T1000 (cell line): ENCODE measurements at places on chromosomes 12 and 14.

GRCh38 chr12:121770813-121771625 is 22.5 kb downstream of the RHOF start:
- DNase-seq, result no peak

DNA sequence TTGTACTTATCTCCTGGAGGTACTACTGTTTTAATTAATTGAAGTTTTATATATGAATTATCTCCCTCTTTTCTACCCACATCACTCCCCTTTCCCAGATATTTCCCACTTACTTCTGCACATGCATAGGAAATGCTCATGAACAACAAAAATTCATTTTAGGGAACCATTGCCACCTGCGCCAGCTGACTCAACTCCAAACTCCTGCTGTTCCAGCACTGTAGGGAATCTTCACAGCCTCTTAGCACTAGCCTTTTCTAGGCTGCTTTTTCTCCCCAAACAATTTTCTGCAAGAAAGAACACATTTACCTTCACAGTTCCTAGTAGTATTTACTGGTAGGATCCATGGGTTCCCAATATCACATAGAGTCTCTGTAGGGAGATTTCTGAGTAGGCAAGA is 268.4 kb downstream of the LRFN5 start:
- DNase-seq, result no peak

DNA sequence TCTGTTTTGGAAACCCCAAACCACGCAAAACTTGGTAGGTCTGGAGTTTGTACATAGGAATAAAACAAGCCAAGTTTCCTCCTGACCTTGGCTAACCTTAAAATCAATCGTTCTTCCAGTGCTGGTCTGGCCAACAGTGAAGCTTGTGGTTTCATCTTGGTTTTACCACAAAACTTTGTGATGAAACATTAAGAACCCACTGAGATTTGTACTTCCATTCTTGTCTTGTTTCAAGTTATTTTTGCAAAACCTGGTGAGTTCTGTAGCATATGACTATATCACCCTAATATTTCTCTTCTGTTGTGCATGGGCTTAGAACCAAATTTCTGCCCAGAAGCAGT is 26.4 kb downstream of the SIX1 start:
- no peak for DNase-seq

DNA sequence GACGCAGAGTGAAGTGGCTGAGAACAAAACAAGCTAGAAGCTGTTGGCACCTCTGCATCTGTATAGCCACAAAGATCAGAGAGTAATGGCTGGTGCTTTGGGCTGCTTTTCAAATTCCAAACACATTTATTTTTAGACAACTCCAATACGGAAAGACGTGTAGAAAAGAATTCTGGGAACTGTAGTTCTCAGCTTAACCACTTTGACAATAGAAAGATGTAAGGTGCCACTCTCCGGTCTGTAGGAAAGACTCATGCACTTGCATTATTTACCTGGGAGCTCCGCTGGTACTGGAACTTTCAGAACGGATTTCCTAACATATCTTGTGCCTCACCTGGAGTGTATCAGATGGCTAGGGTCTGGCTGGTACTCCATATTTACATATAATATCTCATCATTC is 1.8 kb upstream of the OR4K2 start:
- no peak for DNase-seq

GRCh38 chr12:761256-761655 is 8.9 kb downstream of the WNK1 start:
- DNase-seq, result no peak

DNA sequence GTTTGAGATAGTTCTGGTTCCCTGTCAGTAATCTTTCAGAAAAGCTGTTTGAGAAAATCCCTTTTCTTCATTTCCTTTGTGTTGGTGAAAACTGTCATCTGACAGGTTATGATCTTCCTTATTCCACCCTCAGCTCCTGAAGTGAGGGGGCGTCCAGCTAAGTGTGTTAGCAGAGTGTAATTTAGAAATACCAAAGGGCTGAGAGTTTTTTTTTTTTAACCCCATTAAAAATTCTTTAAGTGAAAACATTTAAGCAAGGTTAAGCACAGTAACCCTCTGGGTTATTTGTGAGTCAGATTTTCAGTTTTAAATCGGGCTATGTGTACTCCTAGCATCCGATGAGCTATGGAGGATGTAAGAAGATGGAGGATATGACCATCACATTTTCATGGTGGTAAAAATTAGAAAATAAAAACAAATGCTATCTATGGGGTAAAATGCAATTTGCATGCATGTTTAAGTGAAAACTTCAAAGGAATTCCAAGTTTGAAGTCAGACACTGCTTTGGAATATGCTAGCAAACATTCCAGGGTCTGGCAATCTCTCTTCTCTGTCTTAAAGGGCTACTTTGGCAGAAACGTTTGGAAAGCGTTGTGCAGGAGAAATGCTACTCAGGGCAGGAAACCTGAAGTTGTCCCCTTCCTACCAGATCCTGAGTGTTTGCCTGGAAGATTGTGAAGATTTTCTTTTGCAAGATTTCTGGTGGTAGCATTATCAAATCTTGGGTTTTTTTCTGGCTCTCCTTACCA is 197.0 kb upstream of the PRICKLE1 start:
- no peak for DNase-seq

GRCh38 chr14:70073924-70074566 is 114.7 kb downstream of the SLC8A3 start:
- DNase-seq, result no peak

DNA sequence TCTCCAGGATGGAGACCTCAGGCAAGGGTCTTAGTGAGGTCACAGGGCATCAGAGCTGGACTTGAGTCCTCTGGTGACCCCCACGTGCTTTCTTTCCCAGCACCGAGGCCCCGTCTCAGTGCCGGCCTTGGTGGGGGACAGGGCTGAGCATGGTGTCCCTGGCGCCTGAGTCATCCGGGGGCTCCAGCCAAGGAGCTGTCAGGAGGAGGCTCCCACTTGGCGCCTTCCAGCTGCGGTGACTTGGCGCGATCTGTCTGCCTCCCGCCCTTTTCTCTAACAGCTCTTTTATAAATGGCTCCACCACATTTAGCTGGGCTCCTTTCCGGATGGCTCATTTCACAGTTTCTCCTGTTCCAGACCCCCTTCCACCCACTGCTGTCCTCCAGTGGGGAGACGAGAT is 60.4 kb downstream of the PRMT8 start:
- DNase-seq, result no peak

DNA sequence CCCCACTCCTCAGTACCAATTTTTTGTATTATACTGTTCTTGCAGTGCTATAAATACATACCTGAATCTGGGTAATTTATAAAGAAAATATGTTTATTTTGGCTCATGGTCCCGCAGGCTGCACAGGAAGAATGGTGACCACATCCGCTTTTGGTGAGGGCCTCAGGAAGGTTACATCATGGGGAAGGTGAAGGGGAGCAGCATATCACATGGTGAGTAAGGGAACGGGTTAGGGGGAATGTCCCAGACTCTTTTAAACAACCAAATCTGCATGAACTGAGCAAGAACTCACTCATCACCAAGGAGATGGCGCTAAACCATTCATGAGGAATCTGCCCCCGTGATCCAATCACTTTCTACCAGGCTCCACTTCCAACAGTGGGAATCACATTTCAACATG is 40.0 kb downstream of the OSBPL8 start:
- no peak for DNase-seq

GRCh38 chr12:104522985-104523722 is 66.4 kb downstream of the CHST11 start:
- no peak for DNase-seq

DNA sequence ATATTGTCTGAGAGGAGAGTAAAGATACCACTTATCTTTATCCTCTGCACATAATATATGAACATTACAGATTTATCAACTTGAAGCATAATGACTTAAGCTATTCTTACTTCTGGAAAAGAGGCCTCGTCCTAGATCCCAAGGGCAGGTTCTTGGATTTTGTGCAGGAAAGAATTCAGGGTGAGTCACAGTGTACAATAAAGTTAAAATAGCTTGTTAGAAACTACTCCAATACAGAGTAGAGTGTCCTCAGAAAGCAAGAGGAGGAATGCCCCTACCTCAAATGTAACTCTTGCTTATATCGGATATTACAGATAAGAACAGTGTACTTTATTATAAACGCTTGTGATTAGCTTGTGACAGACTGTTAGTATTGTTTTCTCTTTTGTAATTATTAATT is 41.9 kb upstream of the ABCC9 start:
- no peak for DNase-seq

DNA sequence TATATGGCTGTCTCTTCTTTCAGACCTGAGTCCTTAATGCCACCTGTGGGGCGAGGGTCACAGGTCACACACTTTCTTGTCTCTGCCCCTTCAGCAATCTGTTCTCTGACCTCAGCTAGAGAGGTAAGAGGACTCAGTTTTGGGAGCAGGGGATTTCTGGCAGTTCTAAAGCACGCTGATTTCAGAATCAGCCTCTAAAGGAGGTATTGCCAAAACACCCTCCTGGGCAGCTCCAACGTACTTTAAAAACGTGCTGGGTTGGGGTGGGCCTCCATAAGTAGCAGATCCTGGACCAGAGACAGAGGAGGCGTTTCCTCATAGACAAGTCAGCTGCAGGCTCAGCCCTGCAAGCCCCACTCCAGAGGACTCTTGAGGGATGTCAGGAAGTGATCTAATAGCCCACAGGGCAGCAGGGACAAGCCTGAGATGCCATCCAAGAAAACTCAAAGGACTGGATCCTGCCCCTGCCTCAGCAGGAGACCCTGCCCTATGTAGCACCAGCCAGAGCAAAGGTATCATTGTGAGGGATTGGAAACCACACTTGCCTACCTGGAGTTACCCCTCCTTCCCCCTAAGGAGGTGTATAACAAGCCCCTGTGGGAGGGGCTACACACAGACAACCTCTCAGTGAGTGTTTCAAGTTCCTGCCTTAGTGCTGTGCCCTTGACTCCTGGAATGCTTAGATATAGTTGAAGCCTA is 8.5 kb downstream of the CTDSP2 start:
- DNase-seq, result no peak

- no peak for DNase-seq
These were observed 4.9 kb downstream of the TEX52 start for GRCh38 chr12:2851931-2852330.

GRCh38 chr12:31225656-31226535 is 100.1 kb downstream of the SINHCAF start:
- DNase-seq, result no peak

DNA sequence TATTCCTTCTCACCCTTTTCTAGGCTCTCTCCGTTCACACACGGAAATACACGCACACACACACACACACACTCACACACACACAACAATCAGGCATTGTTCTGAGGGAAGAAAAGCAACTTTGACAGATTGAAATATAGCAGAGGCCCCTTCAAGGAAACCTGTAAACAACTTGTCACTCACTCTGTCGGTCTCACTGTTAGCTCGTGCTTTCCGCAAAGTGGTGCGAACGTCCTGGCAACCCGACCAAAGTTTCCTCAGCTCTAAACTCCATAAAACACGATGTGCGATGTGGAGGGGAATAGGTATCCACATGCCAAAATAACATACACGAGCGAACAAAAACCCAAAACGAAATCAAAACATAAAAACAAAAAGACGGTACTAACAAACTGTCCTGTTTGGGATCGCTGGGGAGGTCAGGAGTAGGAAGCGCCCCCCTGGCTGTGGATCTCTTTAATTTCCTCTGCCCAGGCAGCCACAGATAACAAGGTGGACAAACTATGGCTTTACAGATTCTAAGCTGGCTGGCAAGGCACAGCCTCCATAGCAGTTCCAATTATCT is 822 bp upstream of the SOX5 start:
- DNase-seq, result no peak

- DNase-seq, result no peak
These were observed 84.2 kb upstream of the BMP4 start for GRCh38 chr14:54040846-54041245.

GRCh38 chr14:103594265-103594664 is 31.5 kb downstream of the COA8 start:
- DNase-seq, result peak; percentile 75

DNA sequence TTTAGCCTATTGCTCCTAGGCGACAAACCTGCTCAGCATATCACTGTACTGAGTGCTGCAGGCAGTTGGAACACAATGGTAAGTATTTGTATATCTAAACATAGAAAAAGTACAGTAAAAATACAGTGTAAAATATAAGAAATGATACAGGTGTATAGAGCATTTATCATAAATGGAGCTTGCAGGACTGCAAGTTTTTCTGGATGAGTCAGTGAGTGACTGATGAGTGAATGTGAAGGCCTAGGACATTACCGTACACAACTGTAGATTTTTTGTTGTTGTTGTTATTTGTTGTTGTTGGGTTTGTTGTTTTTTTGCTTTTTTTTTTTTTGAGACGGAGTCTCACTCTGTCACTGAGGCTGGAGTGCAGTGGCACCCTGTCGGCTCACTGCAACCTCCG is 33.4 kb downstream of the PNMA1 start:
- DNase-seq, result no peak

DNA sequence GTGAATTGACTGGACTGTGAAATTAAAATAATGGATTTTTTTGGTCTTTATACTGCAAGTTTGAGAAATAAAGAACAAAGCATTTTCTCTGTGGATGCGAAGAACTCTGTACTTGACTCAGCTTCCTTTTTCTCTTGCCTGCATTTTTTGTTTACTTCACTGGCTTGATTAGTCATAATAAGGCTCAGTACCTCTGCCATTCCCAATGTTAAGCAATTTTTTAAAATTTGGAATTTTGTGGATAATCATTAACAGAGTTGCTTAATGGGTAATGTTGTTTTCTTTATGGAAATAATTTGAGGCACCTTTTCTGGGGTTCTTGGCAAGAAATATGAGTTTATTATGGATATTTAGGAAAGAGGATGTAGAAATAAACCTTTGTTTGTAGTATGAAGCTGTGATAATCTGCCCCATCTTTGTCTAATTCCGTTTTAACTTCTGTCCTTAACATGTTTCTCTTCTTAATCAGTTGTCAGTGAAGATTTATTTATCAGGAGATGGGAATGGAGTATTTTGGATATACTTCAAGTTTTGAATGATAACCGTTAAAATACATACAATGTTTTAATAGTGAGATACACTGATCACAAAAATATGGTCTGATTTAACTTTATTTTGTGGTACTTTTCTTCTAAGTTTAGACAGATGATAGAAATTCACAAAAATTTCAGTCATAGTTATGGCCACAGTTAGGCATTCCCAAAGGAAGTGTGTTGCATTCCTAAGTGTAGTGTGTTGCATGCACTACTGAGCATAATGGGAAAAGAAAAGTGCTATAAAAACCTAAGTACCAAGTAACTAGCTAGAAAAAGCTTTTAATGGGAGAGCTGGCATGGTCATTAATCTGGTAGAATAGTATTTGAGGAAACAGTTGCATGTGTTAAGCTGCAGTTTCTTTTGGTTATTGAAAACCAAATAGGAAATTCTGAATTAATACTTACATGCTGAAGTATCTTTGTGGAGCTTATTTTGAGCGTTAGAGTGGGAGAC is 27.7 kb downstream of the WNK1 start:
- DNase-seq, result no peak

- DNase-seq, result peak; percentile 16
These were observed 5.7 kb downstream of the INF2 start for GRCh38 chr14:104694991-104695659.
